ENCODE measurements at places on chromosomes 3 and 15. TPM values are rescaled to one million over a fixed set of nuclear protein-coding genes. Genes with fewer than 3 reads are reported as not detected.

Gene C3orf22
- total RNA-seq, result not detected

DNA sequence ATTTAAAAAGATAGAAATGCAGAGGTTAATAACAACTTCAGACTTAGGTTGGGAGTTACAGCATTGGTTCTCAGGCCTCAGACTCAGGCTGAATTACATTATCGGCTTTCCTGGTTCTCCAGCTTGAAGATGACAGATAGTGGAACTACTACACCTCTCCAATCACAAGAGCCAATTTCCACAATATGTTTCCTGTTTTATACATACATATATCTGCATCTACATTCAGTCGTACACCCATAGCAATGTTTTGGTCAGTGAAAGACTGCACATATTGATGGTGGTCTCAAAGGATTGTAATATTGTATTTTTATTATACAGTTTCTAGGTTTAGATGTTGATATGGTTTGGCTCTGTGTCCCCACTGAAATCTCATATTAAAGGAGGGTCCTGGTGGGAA lies 35.4 kb downstream of the AADACL2 start:
- DNase-seq, result no peak

GRCh38 chr3:8345398-8345797 lies 156.2 kb upstream of the LMCD1 start:
- DNase-seq, result no peak

Gene SLC2A2
- not detected for total RNA-seq

Measured in naive thymus-derived CD4-positive, alpha-beta T cell (primary cell).